ENCODE measurements at places on chromosomes 3 and 15. TPM values are rescaled to one million over a fixed set of nuclear protein-coding genes. Genes with fewer than 3 reads are reported as not detected.

DNA sequence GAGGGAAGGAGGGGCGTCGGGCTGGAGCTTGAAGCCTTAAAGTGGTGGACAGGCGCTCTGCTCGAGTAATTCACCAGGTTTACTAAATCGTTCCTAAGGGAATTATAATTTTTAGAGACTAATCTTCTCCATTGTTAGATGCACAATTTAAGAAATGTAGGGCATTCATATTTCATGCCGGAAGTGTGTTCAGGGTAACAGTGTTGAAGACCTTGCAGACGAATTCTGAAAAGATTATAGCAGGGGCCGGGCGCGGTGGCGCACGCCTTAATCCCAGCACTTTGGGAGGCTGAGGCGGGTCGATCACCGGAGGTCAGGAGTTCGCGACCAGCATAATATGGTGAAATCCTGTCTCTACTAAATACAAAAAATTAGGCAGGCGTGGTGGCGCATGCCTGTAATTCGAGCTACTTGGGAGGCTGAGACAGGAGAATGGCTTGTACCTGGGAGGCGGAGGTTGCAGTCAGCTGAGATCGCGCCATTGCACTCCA lies 365 bp upstream of the GTF2A2 start:
- peaks cover 2% of the 10 kb centered on the region for H3K4me1 ChIP-seq
- H3K27me3 ChIP-seq, result no peaks in the 10 kb centered on the region
- H3K4me3 ChIP-seq, result peak overlapping the region; percentile 76
- no peak for DNase-seq

- no peaks in the 10 kb centered on the region for H3K27me3 ChIP-seq
- H3K27ac ChIP-seq, result no peak overlapping the region
- H3K36me3 ChIP-seq, result no peaks in the 10 kb centered on the region
- H3K4me1 ChIP-seq, result no peaks in the 10 kb centered on the region
- DNase-seq, result no peak
These were observed 134.5 kb downstream of the IGF1R start for GRCh38 chr15:98782801-98783200.

DNA sequence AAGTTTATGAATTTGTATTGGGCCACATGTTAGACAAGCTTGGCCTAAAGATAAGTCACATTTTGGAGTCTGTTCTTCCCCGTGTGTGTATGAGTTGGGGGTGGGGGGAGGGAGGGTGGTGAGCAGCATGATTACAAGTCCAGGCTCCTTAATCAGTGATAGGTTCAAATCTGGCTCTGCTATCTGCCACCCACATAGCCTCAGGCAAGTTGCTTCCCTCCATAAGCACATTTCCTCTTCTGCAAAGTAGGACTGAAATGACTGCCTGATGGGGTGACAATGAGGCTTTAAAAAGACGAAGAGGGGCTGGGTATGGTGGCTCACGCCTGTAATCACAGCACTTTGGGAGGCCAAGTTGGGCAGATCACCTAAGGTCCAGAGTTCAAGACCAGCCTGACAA lies 1.1 kb upstream of the SPATA12 start:
- H3K4me1 ChIP-seq, result peaks cover 4% of the 10 kb centered on the region
- H3K4me3 ChIP-seq, result no peak overlapping the region
- H3K27ac ChIP-seq, result no peak overlapping the region
- H3K36me3 ChIP-seq, result no peaks in the 10 kb centered on the region
- DNase-seq, result no peak

GRCh38 chr3:25153561-25153960 lies 274.5 kb upstream of the RARB start:
- H3K4me1 ChIP-seq, result no peaks in the 10 kb centered on the region
- no peak for DNase-seq
- no peaks in the 10 kb centered on the region for H3K27me3 ChIP-seq
- H3K4me3 ChIP-seq, result no peak overlapping the region

- no peaks in the 10 kb centered on the region for H3K4me1 ChIP-seq
- H3K27ac ChIP-seq, result no peak overlapping the region
- no peak for DNase-seq
- no peak overlapping the region for H3K4me3 ChIP-seq
These were observed 38.7 kb downstream of the C3orf38 start for GRCh38 chr3:88188436-88188835.

DNA sequence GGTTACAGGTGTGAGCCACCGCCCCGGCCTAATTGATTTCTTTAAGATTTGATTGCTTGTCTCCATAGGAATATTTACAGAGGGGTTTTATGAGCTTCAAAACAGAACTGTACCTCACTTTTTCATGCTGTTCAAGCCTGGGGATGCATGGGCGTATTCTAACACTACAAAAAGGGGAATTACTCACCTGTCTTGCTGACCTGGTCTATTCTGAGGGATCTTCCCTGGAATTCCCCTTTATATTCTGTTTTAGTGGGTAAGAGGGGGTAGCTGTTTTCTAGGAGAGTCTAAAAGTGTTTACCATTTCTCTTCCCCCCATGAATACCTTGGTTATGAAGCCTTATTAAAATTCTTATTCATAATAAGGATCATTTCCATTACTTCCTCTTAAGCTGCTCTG lies 48.1 kb downstream of the NME9 start:
- H3K27me3 ChIP-seq, result no peaks in the 10 kb centered on the region
- no peak overlapping the region for H3K27ac ChIP-seq
- H3K36me3 ChIP-seq, result peaks cover 2% of the 10 kb centered on the region
- DNase-seq, result no peak
- H3K4me1 ChIP-seq, result no peaks in the 10 kb centered on the region
- no peak overlapping the region for H3K4me3 ChIP-seq

GRCh38 chr15:96086164-96086563 lies 244.3 kb upstream of the NR2F2 start:
- H3K27ac ChIP-seq, result no peak overlapping the region
- no peak for DNase-seq
- H3K36me3 ChIP-seq, result no peaks in the 10 kb centered on the region
- H3K4me3 ChIP-seq, result no peak overlapping the region

DNA sequence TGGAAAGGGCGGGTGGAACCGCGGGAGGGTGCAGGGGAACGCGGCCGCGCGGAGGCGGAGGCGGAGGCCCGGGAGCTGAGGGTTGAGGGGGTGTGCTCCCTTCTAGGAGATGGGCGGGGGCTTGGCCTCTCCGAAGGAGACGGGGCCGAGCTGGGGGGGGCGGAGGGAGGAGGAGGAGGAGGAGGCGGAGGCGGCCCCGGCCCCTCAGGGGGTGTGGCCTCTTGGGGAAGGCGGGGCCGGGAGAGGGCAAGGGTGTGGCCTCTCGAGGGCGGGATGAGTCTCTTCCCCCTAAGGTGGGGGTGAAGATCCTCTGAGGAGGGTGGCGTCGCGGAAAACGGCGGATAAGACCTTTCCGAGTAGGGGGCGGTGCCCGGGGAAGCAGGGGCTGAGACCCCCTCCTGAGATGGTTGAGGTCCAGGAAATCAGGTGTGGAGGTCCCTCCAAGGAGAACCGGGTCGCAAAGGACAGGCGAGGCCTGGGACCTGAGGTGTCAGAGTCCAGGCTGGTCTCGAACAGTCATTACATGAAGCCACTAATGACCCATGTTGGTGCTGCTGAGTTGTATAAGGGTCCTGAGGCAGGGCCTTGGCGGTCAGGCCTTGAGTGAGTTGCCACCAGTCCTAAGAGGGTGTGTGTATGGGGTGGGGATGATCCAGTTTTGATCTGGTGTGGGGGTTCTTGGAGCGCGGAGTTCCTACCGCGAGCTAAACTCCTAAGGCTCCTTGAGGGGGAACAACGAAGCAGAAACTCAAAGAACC lies 759 bp downstream of the WDR6 start:
- H3K36me3 ChIP-seq, result peaks cover 12% of the 10 kb centered on the region
- peak; percentile 80 for DNase-seq
- H3K27ac ChIP-seq, result peak overlapping the region; percentile 85
- peaks cover 4% of the 10 kb centered on the region for H3K4me1 ChIP-seq

DNA sequence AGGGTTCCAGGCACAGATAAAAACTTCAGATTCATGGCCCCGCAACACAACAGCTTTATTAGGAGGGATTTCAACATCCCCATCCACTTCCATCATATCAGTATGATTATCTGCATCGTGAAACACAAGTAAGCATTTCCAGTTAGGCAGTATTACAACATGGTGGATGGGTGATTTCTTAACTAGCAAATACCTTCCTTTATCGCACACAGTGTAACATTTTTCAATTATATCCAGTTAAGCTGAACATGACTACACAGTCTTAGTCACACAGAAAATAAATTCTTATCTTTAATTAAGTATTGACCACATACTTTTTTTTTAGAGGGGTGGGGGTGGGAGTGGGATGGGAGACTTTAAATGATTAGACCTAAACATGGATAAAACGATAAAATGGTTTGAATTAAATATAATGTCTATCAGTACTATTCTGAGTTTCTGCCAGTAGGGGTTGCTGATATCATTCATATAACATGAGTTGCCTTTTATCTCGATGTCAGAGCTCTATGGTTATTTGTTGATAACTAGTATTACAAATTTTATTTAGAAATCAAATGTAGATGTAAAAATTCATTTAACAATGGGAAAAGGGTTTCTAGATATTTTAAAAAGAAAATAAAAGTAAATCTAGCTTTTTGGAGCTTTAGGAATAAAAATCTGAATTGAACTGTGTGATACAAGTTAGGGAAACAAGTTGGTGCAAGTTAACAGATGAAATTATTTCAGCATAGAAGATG lies 146.6 kb downstream of the TBL1XR1 start:
- H3K36me3 ChIP-seq, result peaks cover 2% of the 10 kb centered on the region
- H3K27ac ChIP-seq, result no peak overlapping the region
- DNase-seq, result peak; percentile 61

GRCh38 chr3:59040902-59041301 lies 8.9 kb downstream of the CFAP20DC start:
- no peak overlapping the region for H3K4me3 ChIP-seq
- no peaks in the 10 kb centered on the region for H3K4me1 ChIP-seq
- H3K27me3 ChIP-seq, result no peaks in the 10 kb centered on the region
- peak; percentile 78 for DNase-seq
- H3K27ac ChIP-seq, result no peak overlapping the region

GRCh38 chr3:186316666-186317260 lies 45.3 kb downstream of the DGKG start:
- H3K36me3 ChIP-seq, result no peaks in the 10 kb centered on the region
- DNase-seq, result peak; percentile 69
- H3K27me3 ChIP-seq, result no peaks in the 10 kb centered on the region
- no peak overlapping the region for H3K27ac ChIP-seq
- no peaks in the 10 kb centered on the region for H3K4me1 ChIP-seq

DNA sequence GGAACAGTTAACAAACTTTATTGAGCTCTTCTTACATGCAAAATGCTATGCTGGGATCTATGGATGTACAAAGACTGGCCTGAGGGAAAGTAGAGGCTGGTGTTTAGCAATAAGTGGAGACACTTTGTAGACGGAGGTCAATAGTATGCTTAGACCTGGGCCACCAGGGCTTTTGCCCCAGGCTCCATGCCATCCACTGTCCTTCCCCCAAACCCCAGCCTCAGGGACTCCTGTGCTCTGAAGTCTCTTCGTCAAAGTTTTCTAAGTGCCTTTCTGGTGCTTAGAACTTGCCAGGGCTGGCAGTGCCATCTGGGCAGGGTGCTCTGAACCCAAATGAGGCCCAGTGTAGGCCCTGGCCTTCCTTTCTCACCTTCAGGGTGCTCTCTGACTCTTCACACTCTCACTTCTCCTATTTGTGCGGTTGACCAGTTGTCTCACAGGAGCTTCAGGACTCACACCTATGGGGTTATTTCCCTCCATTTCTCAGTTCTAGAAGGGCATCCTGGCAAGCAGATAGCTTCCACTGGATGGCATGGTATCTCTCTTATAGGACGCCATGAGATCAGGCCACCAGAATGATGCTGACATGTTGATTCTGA lies 21.8 kb upstream of the KCNAB1 start:
- H3K27ac ChIP-seq, result no peak overlapping the region
- no peaks in the 10 kb centered on the region for H3K27me3 ChIP-seq
- DNase-seq, result no peak
- H3K4me1 ChIP-seq, result no peaks in the 10 kb centered on the region
- H3K36me3 ChIP-seq, result no peaks in the 10 kb centered on the region

GRCh38 chr15:59998950-59999611 lies 5.0 kb upstream of the FOXB1 start:
- DNase-seq, result no peak
- H3K4me1 ChIP-seq, result no peaks in the 10 kb centered on the region
- H3K27ac ChIP-seq, result no peak overlapping the region
- H3K27me3 ChIP-seq, result peaks cover 75% of the 10 kb centered on the region
- H3K36me3 ChIP-seq, result no peaks in the 10 kb centered on the region
- no peak overlapping the region for H3K4me3 ChIP-seq

DNA sequence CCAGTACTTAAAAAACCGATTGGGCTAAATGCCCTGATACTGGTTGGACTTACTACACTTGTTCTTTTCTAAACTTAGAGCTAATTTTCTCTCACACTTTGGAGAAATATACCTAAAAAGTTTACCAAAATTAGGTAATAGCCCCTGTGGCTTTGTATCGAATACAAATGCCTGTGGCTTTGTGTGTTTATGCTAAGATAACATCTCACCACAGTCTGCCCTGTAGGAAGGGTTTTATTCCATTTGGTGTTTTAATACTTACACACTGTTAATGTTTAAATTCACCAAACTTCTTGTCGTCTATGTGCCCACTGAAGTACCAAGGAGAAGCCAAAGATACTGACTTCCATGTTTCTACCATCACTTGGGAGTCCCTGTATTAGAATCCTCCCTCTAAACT lies 66.4 kb downstream of the BCHE start:
- no peaks in the 10 kb centered on the region for H3K4me1 ChIP-seq
- H3K27me3 ChIP-seq, result no peaks in the 10 kb centered on the region
- no peak overlapping the region for H3K4me3 ChIP-seq
- no peak overlapping the region for H3K27ac ChIP-seq
- peak; percentile 46 for DNase-seq

- no peak overlapping the region for H3K27ac ChIP-seq
- peaks cover 2% of the 10 kb centered on the region for H3K4me1 ChIP-seq
- DNase-seq, result peak; percentile 12
- no peak overlapping the region for H3K4me3 ChIP-seq
- no peaks in the 10 kb centered on the region for H3K36me3 ChIP-seq
These were observed 123.1 kb upstream of the STRIT1 start for GRCh38 chr3:155416500-155417118.

DNA sequence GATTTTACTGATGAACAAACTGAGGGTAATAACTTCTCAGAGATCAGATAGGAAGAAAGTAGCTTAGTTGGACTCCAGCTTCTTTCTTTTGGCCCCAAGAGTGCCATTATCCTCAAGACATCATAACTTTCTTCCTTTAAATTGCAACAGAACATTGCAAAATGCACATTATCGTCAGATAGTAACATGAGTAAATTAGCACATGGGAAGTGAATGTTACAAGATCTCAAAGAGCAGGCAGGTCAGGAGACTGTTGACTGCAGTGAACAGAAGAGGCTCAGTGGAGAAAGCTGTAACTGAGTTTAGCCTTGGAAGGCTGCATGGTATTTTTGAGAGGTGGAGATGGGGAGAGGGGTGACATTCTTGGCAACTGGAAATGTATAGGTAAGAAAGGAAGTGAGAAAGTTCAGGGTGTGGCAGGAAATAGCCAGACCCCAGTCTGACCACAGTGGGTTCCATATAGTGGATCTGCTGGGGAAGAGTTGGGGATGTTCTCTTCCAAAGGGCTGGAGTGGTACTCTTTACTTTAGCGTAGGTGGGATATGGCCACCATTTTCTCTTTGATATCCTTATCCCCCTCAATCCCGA lies 307.7 kb downstream of the RPLP1 start:
- H3K4me3 ChIP-seq, result no peak overlapping the region
- H3K27ac ChIP-seq, result no peak overlapping the region

Gene ANAPC13
- total RNA-seq, result 93.3 TPM

Gene B3GALNT1
- 13.1 TPM for total RNA-seq

Gene GASK1A
- total RNA-seq, result 1.8 TPM

Gene PXYLP1
- total RNA-seq, result 5.1 TPM

Gene SOX14
- total RNA-seq, result not detected

Gene ZBTB20
- 13.4 TPM for total RNA-seq

Gene FAM131A
- total RNA-seq, result 18.5 TPM

Gene PIAS1
- 17.0 TPM for total RNA-seq

Gene CHST13
- under 0.01 TPM for total RNA-seq

Gene LMOD3
- 0.51 TPM for total RNA-seq

Gene STARD5
- total RNA-seq, result 14.9 TPM

Gene RPP25
- 0.50 TPM for total RNA-seq

Data from fibroblast of lung (primary cell).